SJCRH30 (cell line): ENCODE measurements at places on chromosomes 1 and 21. TPM values are rescaled to one million over a fixed set of nuclear protein-coding genes. Genes with fewer than 3 reads are reported as not detected.

GCSAML gene
- total RNA-seq = not detected in 2 replicates

AJAP1 gene
- not detected in 2 replicates for total RNA-seq

AMY1B gene
- total RNA-seq = not detected in 2 replicates

HJV gene
- total RNA-seq = 0.10 TPM in 2 replicates

CENPF gene
- total RNA-seq = 213 and 231 TPM in 2 replicates

RIPPLY3 gene
- total RNA-seq = not detected in 2 replicates

F13B gene
- 0.16 TPM in 1 of 2 replicates, not detected in the other for total RNA-seq

CDCA8 gene
- total RNA-seq = 55.0 and 58.5 TPM in 2 replicates

DNAJC6 gene
- 0.02 and 0.35 TPM in 2 replicates for total RNA-seq

S100A8 gene
- total RNA-seq = not detected in 2 replicates

RNU1-1 gene
- total RNA-seq = under 0.01 TPM in 2 replicates
